Thoracic aorta (tissue), 2 donors: ENCODE measurements at places on chromosomes 4 and X.
A peak's percentile ranks its signal among the peaks of the same experiment; 100 is the strongest.

GRCh38 chr4:84750260-84750959, 167.5 kb downstream of the CDS1 start:
- H3K27me3 ChIP-seq, result no peaks in the 10 kb centered on the region
- H3K27ac ChIP-seq, result no peak overlapping the region
- H3K36me3 ChIP-seq, result peaks cover 20% of the 10 kb centered on the region
- H3K4me1 ChIP-seq, result no peaks in the 10 kb centered on the region
- no peak for DNase-seq
- H3K4me3 ChIP-seq, result no peak overlapping the region

DNA sequence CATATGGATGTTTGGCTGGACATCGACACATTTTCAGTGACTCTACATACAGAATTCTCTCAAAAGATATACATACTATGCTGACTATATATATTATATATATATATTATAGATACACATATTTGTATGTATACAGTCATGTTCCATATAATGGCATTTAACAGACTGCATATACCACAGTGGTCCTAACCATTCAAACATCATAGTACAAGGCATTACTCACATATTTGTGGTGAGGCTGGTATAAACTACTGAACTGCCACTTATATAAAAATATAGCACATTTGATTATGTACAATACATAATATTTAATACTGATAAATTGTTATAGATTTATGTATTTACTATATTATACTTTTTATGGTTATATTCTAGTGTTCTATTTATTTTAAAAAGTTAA, 168.5 kb downstream of the IL15 start:
- no peaks in the 10 kb centered on the region for H3K4me1 ChIP-seq
- H3K27ac ChIP-seq, result no peak overlapping the region
- H3K36me3 ChIP-seq, result no peaks in the 10 kb centered on the region
- no peak for DNase-seq
- H3K4me3 ChIP-seq, result no peak overlapping the region
- H3K27me3 ChIP-seq, result no peaks in the 10 kb centered on the region

DNA sequence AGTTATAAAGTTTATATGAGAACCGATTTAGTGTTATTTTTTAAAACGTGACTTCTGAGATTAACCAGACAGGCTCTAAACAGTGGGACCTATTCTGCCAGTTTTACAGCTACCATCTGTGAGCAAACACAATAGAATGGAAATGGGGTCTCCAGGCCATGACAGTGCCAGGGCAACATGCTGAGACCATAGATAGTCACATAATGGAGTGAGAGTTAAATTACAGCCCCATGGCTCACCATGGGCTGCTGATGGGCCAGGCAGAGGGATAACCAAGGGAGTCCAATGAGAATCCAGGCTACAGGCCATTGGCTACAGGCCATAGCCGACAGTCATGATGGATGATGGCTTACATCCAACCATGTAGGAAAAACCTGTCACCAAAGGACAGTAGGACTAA, 183.5 kb upstream of the NDP start:
- no peak overlapping the region for H3K27ac ChIP-seq
- no peak overlapping the region for H3K4me3 ChIP-seq
- DNase-seq, result no peak
- no peaks in the 10 kb centered on the region for H3K27me3 ChIP-seq

- no peak overlapping the region for H3K4me3 ChIP-seq
- no peaks in the 10 kb centered on the region for H3K27me3 ChIP-seq
- no peaks in the 10 kb centered on the region for H3K4me1 ChIP-seq
- H3K27ac ChIP-seq, result no peak overlapping the region
- no peaks in the 10 kb centered on the region for H3K36me3 ChIP-seq
These were observed 456.5 kb upstream of the NDST3 start for GRCh38 chr4:117577686-117578311.

DNA sequence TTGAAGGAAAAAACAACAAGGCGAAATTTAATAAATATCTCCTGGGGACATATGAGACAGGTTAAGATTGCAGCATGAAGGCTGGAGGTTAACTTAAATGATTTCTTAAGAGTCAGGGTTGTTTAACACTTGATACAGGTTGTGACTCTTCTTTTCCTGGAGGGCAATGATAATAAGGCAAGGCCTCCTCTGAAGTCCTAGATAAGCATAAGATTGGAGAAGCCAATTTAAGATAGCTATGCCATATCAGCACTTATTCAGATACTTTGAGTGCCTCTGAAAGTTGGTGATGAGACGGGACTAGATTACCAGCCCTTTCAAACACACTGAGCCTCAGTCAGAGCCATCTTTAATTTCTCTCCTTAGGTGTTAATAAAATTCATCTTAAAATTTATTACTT, 350.8 kb downstream of the FBXO8 start:
- peaks cover 3% of the 10 kb centered on the region for H3K4me1 ChIP-seq
- no peak overlapping the region for H3K27ac ChIP-seq
- DNase-seq, result no peak
- no peak overlapping the region for H3K4me3 ChIP-seq
- no peaks in the 10 kb centered on the region for H3K27me3 ChIP-seq
- H3K36me3 ChIP-seq, result no peaks in the 10 kb centered on the region

DNA sequence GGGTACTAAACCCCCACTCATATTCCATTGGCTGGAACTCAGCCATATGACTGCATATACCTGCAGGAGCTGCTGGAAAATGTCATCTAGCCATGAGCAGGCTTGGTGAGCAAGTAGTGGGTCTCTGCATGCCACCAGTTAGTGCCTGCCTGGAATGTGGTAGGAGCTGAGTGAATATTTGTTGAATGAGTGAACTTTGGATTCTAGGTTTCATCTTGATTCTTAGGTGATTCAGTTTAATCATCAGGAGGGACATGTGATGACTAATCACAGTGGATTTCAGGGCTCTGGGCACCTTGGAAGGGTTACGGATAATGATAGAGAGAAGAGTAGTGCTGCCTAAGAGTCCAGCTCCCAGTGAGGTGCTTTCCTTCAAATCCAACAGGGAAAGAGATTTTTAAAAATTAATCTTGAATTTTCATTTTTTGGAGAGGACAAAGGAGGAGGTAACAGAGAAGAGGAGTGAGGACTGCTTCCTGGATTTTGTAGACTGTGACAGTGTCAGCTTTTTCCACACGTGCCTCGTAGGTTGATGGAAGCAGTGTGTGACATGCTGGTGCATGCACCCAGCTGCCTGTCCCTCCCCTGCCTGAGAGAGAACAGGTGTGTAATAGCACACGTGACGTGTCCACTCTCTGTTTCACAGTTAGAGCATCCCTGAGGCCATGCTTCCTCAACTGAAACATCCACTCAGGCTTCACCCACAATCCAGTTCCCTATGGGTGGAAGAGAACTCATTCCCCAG, 30.4 kb downstream of the NHS start:
- no peak overlapping the region for H3K4me3 ChIP-seq
- DNase-seq, result no peak
- H3K27me3 ChIP-seq, result no peaks in the 10 kb centered on the region
- H3K36me3 ChIP-seq, result no peaks in the 10 kb centered on the region

DNA sequence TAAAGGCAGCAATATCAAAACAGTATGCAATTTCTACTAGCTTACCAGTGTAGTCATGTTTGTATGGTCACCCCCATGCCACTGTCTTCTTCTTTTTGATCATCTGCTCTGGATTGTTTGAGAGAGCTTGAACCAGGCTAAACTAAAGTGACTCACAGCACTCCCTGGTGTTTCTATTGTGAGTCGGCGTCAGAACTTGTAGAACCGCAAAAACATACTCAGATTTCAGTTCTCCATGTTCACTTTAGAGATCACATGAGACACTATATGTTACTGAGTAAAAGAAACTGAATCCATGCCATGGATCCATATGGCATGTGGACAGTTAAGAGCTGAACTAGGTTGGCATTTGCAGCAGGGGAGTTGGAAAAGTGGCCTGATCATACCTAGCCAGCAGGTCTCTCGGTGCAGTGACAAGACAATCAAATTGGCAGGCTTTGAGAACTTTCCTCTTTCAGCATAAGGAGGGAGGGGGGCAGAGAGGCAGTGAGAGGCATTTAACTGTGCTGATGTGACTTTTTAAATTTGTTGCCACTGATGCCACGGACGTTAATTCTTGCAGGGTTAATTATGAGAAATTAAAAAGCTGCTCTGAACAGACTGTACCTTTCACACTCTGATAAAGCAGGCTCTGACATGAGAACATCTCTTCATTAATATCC, 88.4 kb downstream of the AFF2 start:
- no peak overlapping the region for H3K27ac ChIP-seq
- no peak overlapping the region for H3K4me3 ChIP-seq
- DNase-seq, result no peak

GRCh38 chrX:38891641-38892413, 90.6 kb downstream of the MID1IP1 start:
- no peak overlapping the region for H3K27ac ChIP-seq
- peaks cover 7% of the 10 kb centered on the region for H3K4me1 ChIP-seq
- DNase-seq, result no peak
- no peak overlapping the region for H3K4me3 ChIP-seq
- no peaks in the 10 kb centered on the region for H3K27me3 ChIP-seq

- H3K4me1 ChIP-seq, result peaks cover 8% of the 10 kb centered on the region
- H3K27ac ChIP-seq, result no peak overlapping the region
- H3K4me3 ChIP-seq, result no peak overlapping the region
- DNase-seq, result no peak
- no peaks in the 10 kb centered on the region for H3K27me3 ChIP-seq
- no peaks in the 10 kb centered on the region for H3K36me3 ChIP-seq
These were observed 2.8 kb downstream of the PRAF2 start for GRCh38 chrX:49070988-49071387.

DNA sequence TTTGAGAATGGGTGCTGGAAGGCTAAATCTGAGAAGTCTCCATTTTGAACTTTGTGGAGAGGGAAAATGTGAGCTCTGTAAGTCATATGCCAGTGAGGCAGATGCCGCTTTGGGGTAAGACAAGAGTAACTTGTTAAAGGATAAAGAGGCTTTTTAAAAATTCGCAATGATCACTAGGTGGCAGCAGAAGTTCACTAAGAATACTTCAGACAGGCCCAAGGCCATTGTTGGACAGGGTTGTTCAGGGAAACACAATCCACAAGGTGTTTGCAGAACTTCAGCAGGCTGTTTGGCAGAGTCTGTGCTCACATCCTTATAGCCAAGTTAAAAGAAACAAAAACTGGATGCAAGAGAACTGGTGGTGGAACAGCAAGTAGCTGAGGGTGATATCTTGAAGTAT, 13.7 kb upstream of the PIGA start:
- DNase-seq, result no peak
- H3K4me3 ChIP-seq, result no peak overlapping the region
- no peaks in the 10 kb centered on the region for H3K27me3 ChIP-seq
- no peaks in the 10 kb centered on the region for H3K4me1 ChIP-seq
- no peak overlapping the region for H3K27ac ChIP-seq
- no peaks in the 10 kb centered on the region for H3K36me3 ChIP-seq

- H3K4me3 ChIP-seq, result no peak overlapping the region
- H3K27me3 ChIP-seq, result no peaks in the 10 kb centered on the region
- no peak overlapping the region for H3K27ac ChIP-seq
- no peak for DNase-seq
These were observed 67.4 kb upstream of the CLCN4 start for GRCh38 chrX:10089378-10089795.

- H3K36me3 ChIP-seq, result no peaks in the 10 kb centered on the region
- no peak overlapping the region for H3K4me3 ChIP-seq
- no peak overlapping the region for H3K27ac ChIP-seq
- no peak for DNase-seq
These were observed 57.1 kb upstream of the HPGD start for GRCh38 chr4:174579421-174579820.

DNA sequence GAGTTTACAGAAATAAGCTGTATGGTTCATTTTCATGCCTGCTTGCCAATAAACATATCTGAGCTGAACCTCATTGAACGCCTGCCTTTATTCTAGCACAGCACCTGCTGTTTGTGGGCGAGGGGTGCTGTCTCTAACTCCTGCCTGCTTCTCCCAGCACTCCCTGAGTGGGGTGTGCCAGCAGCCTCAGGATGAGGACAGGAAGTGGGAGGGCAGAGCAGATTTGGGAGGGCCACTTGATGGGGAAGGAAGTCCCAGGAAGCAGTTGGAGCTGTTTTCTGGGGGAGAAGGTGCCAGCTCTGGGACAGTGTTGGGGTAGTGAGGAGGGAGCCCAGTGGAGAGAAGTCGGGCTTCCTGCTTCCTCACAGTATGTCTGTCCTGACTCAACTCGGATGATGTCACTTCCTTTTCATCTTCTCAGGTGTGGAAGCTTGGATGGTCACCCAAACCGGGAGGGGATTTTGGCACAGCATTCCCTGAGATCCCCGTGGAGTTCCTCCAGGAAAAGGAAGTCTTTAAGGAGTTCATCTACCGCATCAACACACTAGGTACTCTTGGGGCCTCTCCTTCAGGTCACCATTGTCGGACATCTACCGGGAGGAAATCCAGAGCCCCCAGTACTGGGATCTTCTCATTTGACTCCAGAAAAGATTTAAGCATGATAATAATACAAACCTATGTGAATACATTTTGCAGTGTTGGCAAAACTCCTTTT, 29.0 kb upstream of the MSANTD1 start:
- H3K36me3 ChIP-seq, result peaks cover 46% of the 10 kb centered on the region
- DNase-seq, result no peak
- no peaks in the 10 kb centered on the region for H3K27me3 ChIP-seq
- H3K27ac ChIP-seq, result no peak overlapping the region
- H3K4me3 ChIP-seq, result no peak overlapping the region

GRCh38 chr4:138588501-138588900, 346.4 kb upstream of the SLC7A11 start:
- no peaks in the 10 kb centered on the region for H3K4me1 ChIP-seq
- DNase-seq, result no peak
- no peaks in the 10 kb centered on the region for H3K36me3 ChIP-seq
- H3K27me3 ChIP-seq, result no peaks in the 10 kb centered on the region
- no peak overlapping the region for H3K4me3 ChIP-seq
- H3K27ac ChIP-seq, result no peak overlapping the region

- H3K4me3 ChIP-seq, result peak overlapping the region; percentile 1
- H3K27me3 ChIP-seq, result no peaks in the 10 kb centered on the region
- H3K27ac ChIP-seq, result no peak overlapping the region
- H3K36me3 ChIP-seq, result no peaks in the 10 kb centered on the region
- no peak for DNase-seq
- H3K4me1 ChIP-seq, result peaks cover 4% of the 10 kb centered on the region
These were observed 83.3 kb downstream of the VEGFC start for GRCh38 chr4:176709417-176709816.

GRCh38 chrX:112672788-112673560, 6.8 kb downstream of the LHFPL1 start:
- H3K36me3 ChIP-seq, result no peaks in the 10 kb centered on the region
- H3K4me3 ChIP-seq, result no peak overlapping the region
- no peak for DNase-seq
- H3K27me3 ChIP-seq, result no peaks in the 10 kb centered on the region

DNA sequence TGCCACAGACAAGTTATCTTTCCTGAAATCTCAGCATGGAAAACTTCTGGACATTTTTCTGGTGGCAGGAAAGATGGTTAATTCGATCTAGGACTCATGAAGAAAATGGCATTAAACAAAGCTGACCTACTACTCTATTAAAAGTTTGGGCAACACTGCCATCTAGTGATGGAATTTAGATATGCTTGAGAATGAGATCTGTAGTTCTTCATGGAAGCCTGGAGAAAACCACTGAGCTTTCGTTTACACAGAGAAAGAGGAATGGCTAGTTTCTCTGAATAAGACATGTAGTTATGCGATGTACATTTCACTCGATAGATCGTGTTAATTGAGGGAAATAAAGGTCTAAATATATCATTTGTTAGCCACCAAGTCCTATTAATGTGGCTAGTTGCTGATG, 51.7 kb upstream of the CHRDL1 start:
- DNase-seq, result no peak
- H3K27me3 ChIP-seq, result no peaks in the 10 kb centered on the region

GRCh38 chr4:26108054-26108453, 194.0 kb downstream of the SMIM20 start:
- no peak overlapping the region for H3K27ac ChIP-seq
- no peak overlapping the region for H3K4me3 ChIP-seq
- H3K4me1 ChIP-seq, result no peaks in the 10 kb centered on the region
- DNase-seq, result no peak
- no peaks in the 10 kb centered on the region for H3K27me3 ChIP-seq
- H3K36me3 ChIP-seq, result no peaks in the 10 kb centered on the region
